ENCODE measurements at places on chromosomes 4 and X. TPM values are rescaled to one million over a fixed set of nuclear protein-coding genes. Genes with fewer than 3 reads are reported as not detected.

The MOSPD2 gene
- total RNA-seq = 7.5 TPM

The PPEF1 gene
- 1.3 TPM for total RNA-seq

The RIPPLY1 gene
- total RNA-seq = 0.53 TPM

The CWH43 gene
- total RNA-seq = not detected

The IL13RA1 gene
- total RNA-seq = 27.5 TPM
